Astrocyte of the spinal cord (primary cell): ENCODE measurements at places on chromosomes 12 and 14.
A peak's percentile ranks its signal among the peaks of the same experiment; 100 is the strongest.

DNA sequence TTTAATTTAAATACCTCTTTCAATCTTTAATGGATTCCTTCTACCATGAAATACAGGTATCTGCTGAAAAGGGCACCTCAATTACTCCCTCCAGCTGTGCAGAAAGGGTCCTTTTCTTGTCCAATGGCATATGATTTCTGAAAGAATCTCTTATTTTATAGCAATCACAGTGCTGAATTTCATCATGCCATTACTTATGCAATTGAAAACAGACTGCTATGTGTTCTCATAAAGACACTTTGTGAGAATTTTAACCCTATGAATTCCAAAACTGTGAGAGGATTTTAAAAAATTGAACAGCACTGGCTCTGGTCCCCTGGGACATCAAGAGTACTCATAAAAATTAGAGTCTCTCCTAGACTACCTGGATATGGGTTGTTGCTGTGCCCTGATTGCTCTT, 45.9 kb upstream of the CNOT2 start:
- DNase-seq = no peak

GRCh38 chr14:103562179-103562428, 353 bp downstream of the BAG5 start:
- DNase-seq = no peak

GRCh38 chr12:51393676-51394545, 2.7 kb upstream of the GALNT6 start:
- peak; percentile 73 for DNase-seq

DNA sequence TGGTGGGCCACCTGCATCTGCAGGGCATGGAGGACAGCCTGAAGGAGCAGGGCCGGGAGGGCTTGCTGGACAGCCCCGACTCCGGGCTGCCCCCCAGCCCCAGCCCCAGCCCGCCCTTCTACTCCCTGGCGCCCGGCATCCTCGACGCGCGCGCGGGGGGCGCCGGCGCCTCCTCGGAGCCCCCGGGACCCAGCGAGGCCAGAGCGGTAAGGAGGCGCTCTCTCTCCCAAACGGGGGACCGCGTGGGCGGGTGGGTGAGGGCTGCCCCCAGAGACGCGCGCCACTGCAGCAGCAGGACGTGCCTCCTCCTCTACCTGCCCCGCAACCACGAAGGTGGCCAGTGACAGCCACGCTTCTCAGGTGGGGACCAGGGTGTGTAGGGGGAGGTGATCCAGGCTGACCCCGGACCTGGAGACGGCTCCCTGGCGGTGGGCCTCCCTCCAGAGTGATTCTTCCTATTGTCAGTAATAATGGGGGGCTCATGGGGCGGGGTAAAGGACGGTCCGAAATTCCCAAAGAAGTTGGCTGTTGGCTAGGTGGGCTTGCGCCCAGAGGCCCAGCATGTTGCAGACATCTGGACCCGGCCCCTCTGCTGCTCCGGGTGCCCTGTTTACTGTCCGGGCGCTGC, 652 bp downstream of the RFLNA start:
- no peak for DNase-seq

DNA sequence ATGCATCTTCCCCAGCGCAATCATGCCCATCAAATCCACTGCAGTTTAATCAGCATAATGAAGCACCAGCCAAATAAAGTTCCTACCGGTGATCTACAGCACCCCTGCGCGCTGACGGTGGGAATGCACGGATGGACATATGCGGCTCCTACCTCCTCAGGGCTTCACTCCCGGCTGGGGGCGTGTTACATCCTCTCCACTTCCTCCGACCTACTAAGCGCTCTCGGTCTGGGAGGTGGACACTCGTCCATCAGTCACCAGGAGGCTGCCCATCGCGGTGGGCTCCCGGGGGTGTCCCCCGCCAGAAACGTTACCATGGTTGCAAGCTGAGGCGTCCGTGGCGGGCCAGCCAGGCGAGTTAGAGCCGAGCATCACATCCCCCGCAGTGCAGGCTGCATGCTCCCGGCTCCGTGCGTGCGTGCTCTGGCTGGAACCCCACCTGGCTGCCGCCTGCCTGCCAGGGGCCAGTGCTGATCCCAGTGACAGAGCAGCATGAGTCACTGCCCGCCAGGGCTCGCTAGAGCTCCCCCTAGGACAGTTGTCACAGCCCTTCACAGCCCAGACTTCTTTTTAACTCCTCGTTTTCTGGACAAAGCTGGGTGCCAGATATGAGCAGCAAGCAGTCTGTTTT, 73.0 kb downstream of the CIT start:
- DNase-seq = peak; percentile 68

DNA sequence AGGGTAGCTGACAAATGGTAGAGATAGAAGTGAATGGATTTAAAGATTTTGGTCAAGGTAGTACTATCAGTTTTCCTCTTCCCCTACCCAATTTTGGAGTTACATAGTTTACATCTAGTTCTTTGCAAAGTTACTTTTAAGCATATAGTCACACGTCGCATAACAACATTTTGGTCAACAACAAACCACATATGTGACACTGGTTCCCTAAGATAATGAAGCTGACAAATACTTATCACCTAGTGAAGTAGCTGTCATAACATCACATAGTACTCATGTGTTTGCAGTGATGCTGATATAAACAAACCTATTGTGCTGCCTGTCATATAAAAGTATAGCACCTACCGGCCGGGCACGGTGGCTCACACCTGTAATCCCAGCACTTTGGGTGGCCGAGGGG, 45.4 kb downstream of the YAF2 start:
- no peak for DNase-seq

DNA sequence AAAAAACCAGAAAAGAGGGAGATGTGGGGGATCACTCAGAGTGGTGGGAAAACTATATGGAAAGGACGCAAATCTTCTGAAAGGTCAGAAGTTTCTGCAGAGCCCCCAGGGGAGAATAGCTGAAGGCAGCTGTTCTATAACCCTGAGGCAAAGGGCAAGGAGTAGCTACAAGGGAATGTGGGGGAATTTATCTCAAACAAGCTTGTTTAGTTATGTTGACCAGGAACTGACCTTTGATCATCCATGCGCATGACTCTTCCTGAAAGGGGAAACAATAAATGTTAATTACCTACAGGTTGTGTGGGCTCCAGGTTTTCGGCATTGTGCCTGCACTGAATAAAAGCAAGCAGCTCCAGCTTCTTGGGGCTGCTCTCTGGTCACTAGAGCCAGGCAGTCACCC, 968.5 kb downstream of the AACS start:
- DNase-seq = no peak

GRCh38 chr14:51852541-51852940, 7.9 kb upstream of the GNG2 start:
- DNase-seq = no peak

- DNase-seq = no peak
These were observed 105.4 kb upstream of the FKBP4 start for GRCh38 chr12:2689393-2689792.

DNA sequence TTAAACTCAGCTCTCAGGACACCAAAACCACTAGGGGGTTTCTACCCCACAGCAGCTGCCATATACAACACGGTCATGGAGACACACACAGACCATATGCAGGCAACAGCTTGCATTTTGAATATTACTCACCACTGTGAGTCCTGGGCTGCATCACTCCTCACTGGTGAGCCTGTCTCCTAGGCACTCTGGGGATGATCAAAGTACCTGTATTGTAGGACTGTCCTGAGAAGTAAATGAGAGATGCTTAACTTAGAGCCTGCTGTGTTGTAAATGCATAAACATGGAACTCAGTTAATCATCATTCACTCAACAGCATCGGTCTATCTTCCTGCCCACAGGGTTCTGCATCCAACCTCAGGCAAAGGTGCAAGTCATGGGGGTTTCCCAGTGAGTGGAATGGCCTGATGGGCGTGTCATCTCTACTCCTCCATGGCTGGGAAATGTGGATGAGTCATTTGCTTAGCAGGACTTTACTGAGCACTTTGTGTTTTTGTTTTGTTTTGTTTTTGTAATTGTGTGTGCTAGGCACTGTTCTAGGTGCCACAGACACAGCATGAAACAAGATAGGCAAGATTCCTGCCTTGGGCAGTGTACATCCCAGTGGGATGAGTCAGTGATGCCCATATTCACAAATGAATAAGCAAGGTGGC, 1141.2 kb upstream of the TMEM132C start:
- peak; percentile 86 for DNase-seq

GRCh38 chr14:104980611-104981531, 2.7 kb upstream of the AHNAK2 start:
- DNase-seq = no peak

DNA sequence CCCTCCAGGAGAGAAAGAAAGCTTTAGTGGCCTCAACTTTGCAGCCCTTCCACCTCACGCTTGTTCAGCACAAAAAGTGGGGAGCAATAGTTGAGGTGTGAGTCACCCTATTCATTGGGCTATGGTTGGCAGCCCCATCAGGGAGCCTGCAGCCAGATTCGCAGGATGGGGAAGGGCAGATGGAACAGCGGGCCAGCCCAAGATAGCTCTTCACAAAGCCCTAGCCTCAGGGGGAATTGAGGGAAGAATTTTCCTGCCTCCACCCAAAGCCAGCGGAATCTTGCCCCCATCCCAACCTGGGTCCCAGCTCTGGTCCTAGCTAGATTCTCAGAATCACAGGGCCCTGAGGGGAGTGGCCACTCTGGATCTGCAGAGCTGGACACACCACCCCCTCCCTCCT, 3.6 kb upstream of the KRT5 start:
- DNase-seq = no peak

DNA sequence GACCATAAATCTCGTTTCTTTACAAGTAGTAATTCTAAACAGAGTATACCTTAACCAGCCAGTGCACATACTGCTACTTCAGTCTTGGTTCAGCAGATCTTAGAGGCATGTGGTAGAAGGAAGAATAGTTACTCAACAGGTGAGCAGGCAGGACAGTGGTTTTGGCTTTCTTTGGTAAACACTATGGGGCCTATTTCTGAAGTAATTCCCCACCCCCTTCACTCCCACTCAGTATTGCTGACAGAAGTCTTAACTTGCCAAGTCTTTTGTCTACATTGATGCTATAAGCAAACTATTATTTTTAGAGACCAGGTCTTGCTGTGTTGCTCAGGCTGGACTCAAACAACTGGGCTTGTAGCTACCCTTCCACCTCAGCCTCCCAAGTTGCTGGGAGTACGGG, 68.5 kb downstream of the FBXO34 start:
- DNase-seq = no peak

- DNase-seq = peak; percentile 66
These were observed at the start of gene LRRK2 for GRCh38 chr12:40224439-40225291. TSS of gene LRRK2 (plus strand) at chr12:40224997. CDS start at chr12:40225132, 135 bp downstream.

GRCh38 chr14:50232276-50232642, 881 bp upstream of the SOS2 start:
- DNase-seq = no peak

DNA sequence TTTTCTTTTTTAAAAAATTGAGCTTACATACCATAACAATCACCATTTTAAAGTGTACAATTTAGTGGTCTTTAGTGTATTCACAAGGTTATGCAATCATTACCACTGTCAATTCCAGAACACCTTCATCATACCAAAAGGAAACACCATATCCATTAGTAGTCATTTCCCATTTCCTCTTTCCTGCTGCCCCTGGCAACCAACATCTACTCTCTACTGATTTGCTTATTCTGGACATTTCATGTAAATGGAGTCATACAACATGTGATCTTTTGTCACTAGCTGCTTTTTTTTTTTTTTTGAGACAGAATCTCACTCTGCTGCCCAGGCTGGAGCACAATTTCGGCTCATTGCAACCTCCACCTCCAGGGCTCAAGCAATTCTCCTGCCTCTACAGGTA, 66.8 kb upstream of the CFL2 start:
- DNase-seq = peak; percentile 72

DNA sequence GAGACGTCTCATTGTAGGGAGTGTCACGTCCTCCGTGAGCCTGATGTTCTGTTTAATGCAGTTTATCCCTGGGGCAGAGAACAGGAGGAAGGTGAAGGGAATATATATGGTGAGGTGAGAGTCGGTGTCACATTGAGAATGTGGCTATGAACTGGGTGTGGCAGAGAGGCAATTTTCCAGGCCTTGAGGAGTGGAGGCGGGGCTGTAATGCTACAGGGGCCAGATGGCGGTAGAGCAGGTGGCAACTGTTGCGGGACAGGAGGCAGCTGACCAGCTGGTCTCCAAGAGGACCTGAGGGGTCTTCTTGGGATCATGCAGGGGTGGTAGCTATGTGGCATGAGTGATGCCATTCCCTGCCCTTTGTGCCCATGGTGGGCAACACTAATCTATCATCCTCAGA, 59.6 kb downstream of the CACNA1C start:
- no peak for DNase-seq

DNA sequence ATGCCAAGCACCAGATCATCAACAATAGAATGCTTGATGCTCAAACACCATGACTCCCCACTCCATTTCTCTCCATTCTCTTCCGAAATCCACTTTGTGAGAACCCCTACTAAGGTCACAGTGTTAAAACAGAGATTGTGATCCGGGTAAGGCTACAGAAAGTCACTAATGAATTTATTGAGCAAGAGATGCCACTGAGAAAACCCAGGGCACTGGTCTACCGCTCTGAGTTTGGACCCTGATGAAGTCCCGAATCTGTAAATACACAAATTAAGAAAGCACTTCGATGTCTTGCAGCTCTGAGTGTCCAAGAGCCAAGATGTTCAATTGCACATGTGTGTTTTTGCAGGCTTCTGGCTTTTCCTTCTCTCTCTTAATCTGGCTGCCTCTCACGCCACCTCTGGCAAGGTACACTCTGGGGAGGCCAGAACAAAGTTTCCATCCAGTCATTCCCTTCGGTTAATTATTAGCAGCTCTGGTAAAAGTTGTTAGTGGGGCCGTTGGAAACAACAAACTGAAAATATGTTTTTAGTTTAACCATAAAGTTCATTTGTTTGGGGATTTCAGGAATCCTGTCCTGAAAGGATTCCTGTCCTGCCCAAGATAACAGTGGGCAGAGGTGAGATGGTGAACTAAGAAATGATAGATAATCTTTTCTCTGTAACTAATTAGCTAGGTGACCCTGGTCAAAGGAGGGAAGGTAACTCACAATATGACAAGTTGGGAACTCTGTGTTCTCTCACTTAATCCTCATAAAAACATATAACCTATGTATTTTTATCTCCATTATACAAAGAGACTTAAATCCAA, 75.4 kb downstream of the BTG1 start:
- DNase-seq = no peak

- DNase-seq = no peak
These were observed 31.7 kb downstream of the UNC79 start for GRCh38 chr14:93462479-93462878.

- DNase-seq = no peak
These were observed 68.1 kb downstream of the CRADD start for GRCh38 chr12:93745286-93745685.

DNA sequence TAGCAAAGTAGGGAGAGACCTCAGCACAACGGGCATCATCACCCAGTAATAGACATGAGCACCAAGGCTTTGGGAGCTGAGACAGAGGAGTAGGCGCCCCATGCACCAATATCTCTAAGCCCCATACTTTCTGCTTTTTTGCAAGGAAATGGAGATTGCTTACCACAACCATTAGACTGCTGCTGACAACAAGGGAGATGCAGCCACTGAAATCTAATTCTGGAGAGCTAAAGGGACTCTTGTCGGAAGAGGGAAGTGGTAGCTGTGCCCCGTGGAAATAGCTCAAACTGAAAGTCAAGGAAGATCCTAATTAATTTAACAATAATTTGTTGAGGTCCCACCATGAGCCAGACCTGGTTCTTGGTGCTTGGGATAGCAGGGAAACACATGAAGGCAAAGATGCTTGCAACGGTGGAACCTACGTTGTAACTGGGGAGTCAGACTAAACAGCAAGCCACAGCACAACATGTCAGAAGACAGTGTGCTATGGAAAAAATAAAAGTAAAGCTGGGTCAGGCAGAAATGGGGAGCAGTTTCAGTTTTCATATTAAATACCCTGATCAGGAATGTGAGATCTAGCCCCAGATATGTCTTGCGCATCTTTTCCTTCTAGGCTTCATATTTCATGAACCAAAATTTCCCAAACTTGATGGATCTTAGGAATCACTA, 1131.0 kb downstream of the BCL11B start:
- DNase-seq = no peak

GRCh38 chr14:95483309-95484165, 32.9 kb downstream of the SYNE3 start:
- DNase-seq = peak; percentile 92
